ENCODE measurements at places on chromosomes 12 and 14.

- DNase-seq = no peak
Observed at GRCh38 chr12:112386726-112387125, 4.5 kb upstream of the HECTD4 start.

GRCh38 chr14:89241257-89241656 is 175.8 kb downstream of the FOXN3 start:
- no peak for DNase-seq

- no peak for DNase-seq
Observed at GRCh38 chr12:94488463-94488862, 28.8 kb upstream of the CEP83 start.

- DNase-seq = no peak
Observed at GRCh38 chr14:61221906-61222305, 59.2 kb downstream of the TMEM30B start.

- DNase-seq = no peak
Observed at GRCh38 chr14:31291210-31291609, 83.6 kb upstream of the HECTD1 start.

DNA sequence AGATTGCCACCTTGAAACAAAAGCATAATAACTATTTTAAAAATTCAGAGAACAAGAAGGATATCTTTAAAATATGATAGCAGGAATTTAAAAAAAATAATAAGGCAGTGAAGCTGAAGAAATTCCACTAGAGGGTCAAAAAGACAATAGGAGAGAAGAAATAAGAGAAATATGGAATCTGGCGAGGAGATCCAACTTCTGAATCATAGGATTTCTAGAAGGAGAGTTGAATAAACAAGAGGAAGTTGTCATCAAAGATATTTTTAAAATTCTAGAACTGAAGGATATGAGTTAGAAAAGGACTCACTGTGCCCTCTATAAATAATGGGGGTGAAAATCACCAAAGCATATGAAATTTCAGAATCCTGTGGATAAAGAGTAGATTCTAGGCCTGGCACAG is 26.8 kb upstream of the TOMM20L start:
- DNase-seq = no peak

- DNase-seq = no peak
Observed at GRCh38 chr12:22578328-22578727, 34.0 kb upstream of the C2CD5 start.

- DNase-seq = no peak
Observed at GRCh38 chr12:109764123-109764522, 50.5 kb downstream of the FAM222A start.

GRCh38 chr14:61493239-61493638 is 171.9 kb downstream of the PRKCH start:
- no peak for DNase-seq

DNA sequence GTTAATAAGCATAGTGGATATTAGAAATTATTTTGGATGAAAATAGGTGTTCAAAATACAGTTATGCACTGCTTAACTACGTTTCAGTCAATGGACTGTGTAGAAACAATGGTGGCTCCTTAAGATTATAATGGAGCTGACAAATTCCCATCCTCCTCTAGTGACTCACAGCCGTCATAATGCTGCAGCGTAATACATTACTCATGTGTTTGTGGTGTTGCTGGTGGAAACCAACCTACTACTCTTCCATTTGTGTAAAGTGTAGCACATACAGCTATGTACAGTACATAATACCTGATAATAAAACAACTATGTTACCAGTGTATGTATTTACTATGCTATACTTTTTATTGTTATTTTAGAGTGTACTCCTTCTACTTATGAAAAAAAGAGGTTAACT is 111.2 kb upstream of the TMCC3 start:
- DNase-seq = no peak

- peak; percentile 57 for DNase-seq
Observed at GRCh38 chr14:105314287-105315200, at the start of gene PACS2. TSS of gene PACS2 (plus strand) at chr14:105314748. CDS start at chr14:105314919, 171 bp downstream.

DNA sequence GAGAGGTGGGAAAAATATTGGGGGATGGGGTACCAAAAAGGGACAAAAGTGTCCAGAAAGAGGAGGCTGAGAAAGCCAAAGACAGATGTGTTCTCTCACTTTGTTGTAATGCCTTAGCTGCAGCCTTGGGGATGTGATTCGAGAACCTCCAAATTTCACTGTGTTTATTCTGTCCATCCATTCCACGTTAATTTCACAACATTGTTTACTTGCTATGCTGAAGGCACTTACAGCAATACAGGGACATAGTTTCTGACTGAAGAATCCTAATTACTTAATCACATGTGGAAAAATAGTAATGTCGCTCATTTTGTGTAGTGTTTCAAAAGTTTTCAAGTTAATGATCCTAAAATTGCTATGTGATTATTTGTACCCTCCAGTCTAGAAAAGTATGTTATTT is 146.2 kb upstream of the SLC38A2 start:
- DNase-seq = no peak

DNA sequence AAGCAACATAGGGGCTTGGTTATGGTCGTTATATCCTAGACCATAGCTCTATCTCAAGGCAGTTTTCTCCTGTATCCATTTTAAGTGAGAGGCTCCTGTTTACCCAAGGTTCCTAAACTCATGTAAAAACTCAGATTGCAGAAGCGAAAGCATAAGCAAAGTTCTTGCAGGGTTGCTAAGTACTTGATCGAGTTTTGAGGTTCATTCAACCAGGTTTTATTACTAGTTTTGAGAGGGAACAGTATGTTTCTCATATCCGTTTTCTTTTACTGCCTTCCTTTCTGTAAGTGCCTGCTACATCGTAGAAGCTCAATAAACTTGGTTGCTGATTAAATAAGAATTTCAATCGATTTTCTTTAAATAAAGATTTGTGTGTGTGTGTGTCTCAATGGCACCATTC is 5.1 kb downstream of the AKAP3 start:
- DNase-seq = no peak

GRCh38 chr14:37870170-37870569 is 274.7 kb downstream of the TTC6 start:
- no peak for DNase-seq

GRCh38 chr14:91153360-91153759 is 39.5 kb downstream of the DGLUCY start:
- DNase-seq = no peak
